ENCODE measurements at places on chromosomes 2 and 18.
A peak's percentile ranks its signal among the peaks of the same experiment; 100 is the strongest.

- no peak for DNase-seq
These were observed 73.2 kb downstream of the ZNF532 start for GRCh38 chr18:58937887-58938267.

- DNase-seq, result no peak
These were observed 494.7 kb downstream of the BCL11A start for GRCh38 chr2:60058781-60059180.

- no peak for DNase-seq
These were observed 848 bp downstream of the FAM124B start for GRCh38 chr2:224400886-224401632.

DNA sequence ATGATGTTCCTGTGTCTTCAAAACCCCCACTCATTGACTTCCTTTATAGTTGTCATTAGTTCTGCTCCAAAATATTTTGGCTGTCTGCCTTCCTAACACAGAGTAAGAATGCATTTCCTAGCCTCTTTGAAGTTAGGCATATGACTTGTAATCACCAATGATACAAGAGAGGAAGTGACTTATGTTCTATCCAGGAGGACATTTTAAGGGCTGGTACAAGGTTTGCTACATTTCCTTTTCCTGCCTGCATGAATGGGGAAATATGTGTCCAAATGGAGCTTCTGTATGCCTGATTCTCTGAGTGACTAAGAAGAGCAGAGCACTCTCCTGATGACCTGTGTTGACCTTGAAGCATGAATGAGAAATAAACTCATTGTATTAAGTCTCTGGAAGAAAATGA, 115.1 kb downstream of the PLCL1 start:
- DNase-seq, result no peak

- DNase-seq, result no peak
These were observed 499.9 kb downstream of the SLC4A3 start for GRCh38 chr2:220127311-220127710.

DNA sequence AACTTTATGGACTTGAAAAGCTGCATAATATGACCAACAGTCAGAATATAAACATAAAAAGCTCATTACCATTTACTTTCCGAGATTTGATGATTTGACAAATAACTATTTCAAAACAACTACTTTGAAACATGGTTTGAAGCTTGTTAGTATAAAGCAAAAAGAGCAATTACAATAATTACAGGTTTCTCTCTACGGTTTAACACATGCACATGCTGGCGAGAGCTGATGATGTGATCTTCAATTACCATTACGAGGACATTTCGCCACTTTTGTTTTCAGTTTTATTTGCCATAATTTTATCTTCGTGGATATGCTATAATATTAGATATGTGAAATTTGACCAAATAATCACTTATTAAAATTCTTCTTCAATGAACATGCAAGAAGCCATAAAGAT, 270.1 kb downstream of the TCF4 start:
- DNase-seq, result no peak

DNA sequence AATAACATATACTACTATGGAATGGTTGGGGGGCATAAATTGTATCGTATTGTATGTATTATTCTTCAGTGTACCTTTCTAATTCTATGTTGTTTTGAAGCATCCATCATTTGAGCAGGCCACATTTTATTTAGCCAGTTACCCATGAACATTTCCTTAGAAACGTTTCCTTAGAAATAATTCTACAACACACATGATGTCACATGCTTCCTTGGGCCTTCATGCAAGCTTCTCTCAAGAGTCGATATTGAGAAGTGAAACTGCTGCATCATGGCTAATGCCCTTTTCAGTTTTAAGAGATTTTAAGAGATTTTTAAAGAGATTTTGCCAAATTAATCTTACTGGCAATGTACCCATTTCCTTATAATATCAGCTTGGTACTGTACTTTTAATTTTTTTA, 63.9 kb downstream of the ALPK2 start:
- DNase-seq, result no peak

DNA sequence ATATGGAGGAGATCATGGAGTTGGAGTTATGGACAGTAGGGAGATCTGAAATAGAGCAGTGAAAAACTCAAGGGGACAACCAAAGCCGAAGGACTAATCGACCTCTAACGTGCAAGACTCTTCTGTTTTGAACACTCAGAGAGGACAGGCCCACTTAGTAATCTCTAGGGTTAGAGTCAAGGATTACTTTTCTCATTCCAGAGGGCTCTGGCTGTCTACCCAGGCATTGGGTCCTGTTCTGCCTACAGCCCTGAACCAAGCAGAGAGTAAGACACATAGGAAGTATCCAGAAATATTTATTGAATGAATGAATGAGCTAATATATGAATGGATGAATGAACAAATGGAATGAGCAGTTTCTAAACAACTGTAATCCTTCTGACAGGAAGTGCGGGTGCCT, 50.3 kb upstream of the PKDCC start:
- DNase-seq, result no peak

DNA sequence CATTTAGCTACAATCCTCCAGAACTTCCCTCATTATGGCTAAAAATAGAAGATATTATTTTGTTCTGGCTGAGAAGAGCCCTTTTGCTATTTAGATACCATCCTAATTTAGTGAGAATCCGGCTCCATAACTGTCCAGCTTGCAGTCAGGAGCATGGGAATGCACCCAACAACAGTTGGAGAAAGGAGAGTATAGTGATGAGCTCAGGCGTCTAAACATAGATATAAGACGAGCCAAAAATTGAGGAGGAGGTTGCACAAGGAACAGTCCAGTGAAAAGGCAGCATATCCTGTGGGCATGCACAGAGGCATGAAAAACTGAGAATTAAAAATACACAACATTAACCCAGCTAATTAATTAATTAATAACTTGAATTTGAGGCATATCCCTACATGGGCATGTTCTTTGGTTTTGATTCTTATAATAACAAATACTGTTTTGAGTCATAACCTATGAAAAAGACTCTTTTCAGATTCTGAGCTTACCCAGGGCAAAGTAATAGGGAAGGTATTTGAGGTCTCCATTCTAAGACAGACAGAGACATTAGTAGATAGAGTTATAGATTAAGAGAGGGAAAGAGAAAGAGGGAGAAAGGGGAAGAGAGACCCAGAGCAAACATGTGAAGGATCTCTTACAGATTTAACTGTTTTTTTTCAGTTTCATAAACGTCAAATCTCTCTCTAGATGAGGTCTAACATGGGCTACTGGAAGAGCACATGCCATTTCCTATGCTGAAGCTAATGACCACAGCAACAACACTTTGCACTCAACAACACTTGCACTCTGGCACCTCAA, 311.2 kb downstream of the OSR1 start:
- DNase-seq, result no peak

DNA sequence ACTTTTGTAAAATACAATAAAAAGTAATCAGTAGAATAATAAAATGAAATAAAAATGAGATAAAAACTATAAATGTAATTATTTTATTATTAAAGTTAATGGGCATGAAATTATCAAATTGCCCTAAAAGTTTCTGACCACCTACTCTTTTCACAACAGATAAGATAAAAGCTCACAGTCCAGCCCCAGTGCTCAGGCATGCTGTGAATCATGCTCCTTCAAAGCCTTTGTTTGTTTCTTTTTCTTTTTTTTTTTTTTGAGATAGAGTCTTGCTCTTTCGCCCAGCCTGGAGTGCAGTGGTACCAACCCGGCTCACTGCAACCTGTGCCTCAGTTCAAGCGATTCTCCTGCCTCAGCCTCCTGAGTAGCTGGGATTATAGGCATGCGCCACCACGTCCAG, 181.7 kb downstream of the ANKRD44 start:
- DNase-seq, result no peak

GRCh38 chr2:27683390-27684071, 19.8 kb downstream of the SLC4A1AP start:
- DNase-seq, result peak; percentile 83

DNA sequence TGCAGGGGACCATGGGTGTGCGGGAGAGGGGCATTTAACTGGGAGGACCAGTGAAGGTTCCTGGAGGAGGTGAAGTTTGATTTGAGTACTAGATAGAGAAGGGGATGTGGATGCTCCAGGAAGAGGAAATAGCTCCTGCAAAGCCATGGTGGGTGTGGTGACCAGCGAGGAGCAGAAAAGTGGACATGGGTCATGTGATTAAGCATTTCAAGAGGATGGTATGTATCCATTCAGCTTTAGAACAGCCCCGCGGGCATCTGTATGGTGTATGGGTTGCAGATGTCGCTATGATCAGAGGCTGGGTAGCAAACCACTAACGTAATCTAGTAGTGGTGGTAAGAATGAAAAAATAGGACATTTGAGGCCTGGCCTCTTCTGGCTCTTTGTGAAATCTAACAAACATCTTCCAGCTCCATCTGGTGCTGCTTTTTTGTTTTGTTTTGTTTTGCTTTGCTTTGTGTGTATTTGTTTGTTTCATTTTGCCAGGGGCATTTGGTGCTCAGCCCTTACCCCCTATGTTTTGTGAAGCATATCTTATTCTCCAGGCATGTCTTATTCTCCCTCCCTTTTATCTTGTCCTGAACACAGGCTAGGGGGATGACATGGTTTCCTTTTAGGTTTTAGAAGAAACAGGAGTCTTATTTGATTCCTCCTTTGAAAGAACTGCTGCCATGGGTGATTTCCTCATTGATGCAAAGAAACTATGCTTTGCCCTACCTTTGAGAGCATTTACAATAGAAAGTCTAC, 226.1 kb downstream of the LRRTM1 start:
- no peak for DNase-seq

GRCh38 chr18:829432-829831, 17.4 kb upstream of the YES1 start:
- DNase-seq, result no peak

DNA sequence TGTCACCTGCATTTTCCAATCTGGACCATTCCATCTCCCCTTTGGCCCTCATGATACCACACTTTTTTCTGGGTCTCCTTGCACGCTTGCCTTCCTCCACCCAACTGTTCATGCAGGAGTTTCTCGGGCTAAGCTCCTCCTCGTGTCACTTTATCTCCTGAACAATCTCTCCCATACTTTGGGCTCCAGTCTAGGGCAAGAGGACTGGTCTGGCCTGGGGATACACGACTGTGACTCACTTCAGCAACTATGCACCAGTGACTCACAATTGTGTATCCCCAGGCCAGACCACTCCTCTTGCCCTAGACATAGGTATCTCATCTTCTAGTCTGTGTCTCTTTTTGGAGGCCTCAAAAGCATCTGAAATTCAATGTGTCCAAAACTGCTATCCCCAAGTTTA, 149.4 kb upstream of the PTPRM start:
- DNase-seq, result no peak

DNA sequence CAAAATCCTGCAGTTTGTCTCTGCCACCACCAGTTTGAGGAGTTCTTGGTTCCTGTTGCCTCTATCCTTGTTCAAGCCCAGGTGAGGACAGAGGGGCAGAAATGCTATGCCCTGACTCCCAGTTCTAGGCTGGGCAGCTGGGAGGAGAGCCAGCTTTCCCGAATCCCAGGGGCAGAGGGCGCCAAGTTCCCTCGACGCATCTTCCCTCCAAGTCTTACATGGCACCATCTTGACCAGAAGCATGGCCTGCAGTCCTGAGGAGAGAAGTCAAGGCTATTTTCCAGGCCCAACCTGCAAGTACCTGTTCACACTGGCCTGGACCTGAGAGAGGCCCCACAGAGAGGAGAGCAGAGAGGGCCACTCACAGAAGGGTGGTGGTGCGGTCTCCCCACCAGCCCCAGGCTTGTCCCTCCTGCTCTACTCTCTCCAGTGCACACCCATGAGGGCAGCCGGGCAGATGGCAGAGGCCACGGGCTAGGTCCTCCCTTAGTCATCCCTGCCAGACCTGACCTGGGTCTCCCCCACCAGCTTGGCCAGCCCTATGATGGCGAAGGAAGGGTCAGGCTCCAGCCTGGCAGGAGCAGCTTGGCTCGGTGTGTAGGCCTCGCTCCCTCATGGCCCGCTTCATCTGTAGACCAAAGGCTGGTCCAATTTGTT, 115.7 kb upstream of the MSTN start:
- DNase-seq, result no peak

GRCh38 chr18:50013363-50014138, 181.4 kb downstream of the MYO5B start:
- no peak for DNase-seq

- no peak for DNase-seq
These were observed 14.0 kb upstream of the NTSR2 start for GRCh38 chr2:11683966-11684365.

GRCh38 chr18:41745166-41746049, 209.6 kb upstream of the PIK3C3 start:
- DNase-seq, result peak; percentile 9

- DNase-seq, result no peak
These were observed 103.0 kb downstream of the ACKR3 start for GRCh38 chr2:236672606-236673005.

DNA sequence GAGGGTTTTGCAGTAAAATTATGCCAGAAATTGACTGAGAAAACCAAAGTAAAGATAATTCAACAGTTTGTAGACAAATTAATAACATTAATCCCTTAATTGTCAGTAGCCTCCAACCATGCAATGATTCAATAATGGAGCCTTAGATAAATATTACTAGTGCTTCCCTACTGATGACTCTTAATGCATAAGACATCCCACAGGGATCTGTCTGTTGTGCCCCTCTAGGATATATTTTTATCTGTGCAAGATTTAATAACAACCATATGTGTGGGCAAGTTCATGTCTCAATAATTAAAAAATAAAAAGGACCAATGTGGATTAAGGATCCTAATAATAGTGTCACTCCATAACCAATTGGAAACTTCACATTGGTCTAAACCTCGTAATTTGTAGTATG, 230.3 kb upstream of the TCF4 start:
- no peak for DNase-seq
